H54 (cell line): ENCODE measurements at places on chromosomes 3 and 15.

DNA sequence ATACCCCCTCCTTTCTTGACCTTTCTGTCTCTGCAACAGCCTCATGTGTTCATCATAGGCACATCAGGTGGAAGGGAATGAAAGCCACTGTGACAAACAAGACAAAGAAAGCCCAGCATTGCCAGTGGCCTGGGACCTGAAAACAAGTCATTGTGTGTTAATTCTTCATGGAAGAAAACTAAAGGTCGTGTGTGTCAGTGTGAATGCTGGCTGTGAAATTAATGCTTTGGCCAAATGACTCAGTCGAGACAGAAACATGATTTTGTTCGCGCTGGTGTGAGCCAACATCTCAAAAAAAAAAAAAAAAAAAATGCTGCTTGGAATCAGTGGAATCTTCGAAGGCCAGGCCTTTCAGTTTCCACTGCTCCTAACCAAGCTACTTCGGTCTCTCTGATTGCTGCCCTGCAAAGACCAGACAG lies 386.5 kb upstream of the PROK2 start:
- no peak for DNase-seq

- DNase-seq: no peak
Observed at GRCh38 chr15:89905846-89906378, 6.8 kb downstream of the ARPIN start.

GRCh38 chr15:72182673-72183072 lies 14.9 kb downstream of the GRAMD2A start:
- no peak for DNase-seq

GRCh38 chr3:129358772-129359371 lies 69.6 kb downstream of the EFCAB12 start:
- DNase-seq: peak; percentile 59

- no peak for DNase-seq
Observed at GRCh38 chr3:148079370-148079769, 618.3 kb upstream of the AGTR1 start.

- DNase-seq: no peak
Observed at GRCh38 chr3:98457543-98457942, 5.5 kb upstream of the OR5K1 start.

DNA sequence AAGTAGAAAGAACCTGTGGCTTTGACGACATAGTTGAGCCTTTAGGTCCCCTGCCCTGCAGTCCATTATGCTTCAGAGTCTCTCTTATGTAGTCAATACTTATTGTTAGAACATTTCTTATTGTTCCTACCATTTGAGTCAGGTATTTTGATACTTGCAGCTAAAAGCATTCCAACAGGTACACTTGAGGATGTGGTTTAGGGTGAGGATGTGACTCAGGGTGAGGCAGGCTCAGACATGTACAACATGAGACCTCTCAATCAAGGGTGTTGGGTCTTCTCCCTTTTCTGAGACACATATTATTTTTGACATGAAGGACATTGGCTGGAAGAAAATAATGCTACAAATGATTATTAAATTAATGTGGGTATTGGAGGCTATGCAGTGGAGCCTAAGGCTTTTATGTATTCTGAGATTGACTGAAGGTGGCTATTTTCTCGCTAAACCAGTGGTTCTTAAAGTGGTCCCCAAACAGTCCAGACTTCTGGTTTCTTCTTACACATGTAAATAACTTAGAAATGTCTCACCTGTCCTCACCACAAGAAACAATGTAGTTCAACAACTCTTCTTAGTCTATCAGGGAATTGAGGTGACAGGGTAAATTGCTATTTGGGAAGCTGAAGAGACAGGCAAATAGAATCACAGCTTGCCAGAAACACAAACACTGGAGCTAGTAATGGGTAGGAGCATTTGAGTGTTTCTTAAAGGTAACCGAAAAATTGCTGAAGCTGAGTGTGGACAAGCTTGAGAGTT lies 135.5 kb upstream of the ZPLD1 start:
- no peak for DNase-seq

DNA sequence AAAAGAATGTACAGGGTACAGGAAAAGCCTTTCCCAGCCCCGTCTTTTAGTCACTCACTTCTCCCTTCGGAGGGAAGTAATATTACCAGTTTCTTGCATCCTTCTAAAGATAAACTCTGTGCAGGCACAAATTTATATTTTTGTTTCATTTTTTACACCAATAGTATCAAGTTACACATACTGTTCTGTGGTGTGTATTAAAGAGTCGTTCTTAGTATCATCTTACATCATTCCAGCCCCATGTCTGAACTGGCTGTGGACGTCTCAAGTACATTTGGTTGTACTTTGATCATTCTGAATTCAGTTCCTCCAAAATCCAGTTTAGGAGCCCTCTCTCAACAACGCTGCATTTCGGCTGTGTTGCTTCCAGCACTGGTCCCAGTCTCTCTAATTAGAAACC lies 68.7 kb downstream of the LMLN start:
- DNase-seq: no peak

- peak; percentile 30 for DNase-seq
Observed at GRCh38 chr3:32018757-32019564, 37.4 kb downstream of the ZNF860 start.

DNA sequence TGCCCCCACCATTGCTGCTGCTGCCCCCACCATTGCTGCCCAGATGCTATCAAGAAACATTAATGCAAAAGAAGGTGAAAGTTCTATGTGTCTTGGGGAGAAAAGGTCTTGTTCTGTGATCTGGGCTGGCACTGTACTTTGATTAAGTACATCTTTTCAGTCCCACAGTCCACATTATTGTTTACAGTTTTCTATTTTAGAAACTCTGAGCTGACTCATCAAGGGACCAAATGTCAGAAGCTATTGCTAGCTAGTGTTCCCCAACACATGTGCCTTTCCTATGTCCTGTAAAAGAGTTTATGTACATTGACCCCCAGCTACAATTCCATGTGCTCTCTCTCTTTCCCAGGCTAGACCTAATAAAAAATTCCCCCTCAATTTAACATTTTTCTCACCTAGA lies 264.7 kb upstream of the NECTIN3 start:
- no peak for DNase-seq

GRCh38 chr15:70100474-70101341 lies 3.0 kb upstream of the TLE3 start:
- no peak for DNase-seq

DNA sequence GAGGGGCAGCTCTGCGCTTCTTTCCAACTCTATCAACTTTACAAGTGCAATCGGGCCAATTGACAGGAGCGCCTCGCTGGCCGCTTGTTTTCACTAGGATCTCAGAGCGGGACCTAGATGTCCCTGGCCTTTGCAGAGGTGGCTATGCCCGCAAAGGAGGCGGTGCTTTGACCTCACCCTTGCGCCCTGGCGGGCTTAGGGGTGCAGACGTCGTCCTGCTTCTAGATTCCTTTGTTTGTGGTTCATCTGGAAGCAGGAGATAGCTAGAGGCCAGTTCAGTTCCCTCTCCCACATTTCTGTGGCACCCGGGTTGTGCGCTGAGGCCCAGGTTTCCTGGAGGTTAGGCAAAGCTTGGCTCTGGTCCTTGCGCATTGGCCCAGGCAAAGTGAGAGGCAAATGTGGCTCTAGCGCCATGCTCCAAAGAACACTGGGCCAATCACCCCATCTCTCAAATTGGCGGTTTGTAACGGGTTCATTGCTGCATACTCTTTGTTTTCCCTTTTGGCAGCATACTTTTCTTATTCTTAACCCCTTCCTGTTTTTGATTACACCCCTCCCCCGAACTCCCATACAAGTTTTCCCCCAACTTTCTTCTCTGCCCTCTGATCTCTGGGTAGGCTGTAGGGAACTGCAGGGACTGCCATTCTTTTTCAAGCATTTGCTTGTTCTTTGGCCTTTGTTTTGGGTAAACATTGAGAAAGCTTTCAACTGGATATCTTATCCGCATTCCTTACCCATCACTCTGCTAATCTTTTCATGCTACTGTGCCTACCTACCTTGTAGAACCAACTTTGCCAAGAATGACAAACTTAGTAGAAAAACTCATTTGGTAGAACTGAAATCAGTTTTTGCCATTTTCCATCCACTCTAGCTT lies 1.4 kb downstream of the PPM1L start:
- no peak for DNase-seq

- DNase-seq: no peak
Observed at GRCh38 chr3:31444220-31445142, 88.2 kb upstream of the STT3B start.
